Transverse colon (tissue), 4 donors: ENCODE measurements at places on chromosomes 1 and 21.

GRCh38 chr1:60245324-60245723 lies 171.8 kb upstream of the C1orf87 start:
- no peak for DNase-seq

DNA sequence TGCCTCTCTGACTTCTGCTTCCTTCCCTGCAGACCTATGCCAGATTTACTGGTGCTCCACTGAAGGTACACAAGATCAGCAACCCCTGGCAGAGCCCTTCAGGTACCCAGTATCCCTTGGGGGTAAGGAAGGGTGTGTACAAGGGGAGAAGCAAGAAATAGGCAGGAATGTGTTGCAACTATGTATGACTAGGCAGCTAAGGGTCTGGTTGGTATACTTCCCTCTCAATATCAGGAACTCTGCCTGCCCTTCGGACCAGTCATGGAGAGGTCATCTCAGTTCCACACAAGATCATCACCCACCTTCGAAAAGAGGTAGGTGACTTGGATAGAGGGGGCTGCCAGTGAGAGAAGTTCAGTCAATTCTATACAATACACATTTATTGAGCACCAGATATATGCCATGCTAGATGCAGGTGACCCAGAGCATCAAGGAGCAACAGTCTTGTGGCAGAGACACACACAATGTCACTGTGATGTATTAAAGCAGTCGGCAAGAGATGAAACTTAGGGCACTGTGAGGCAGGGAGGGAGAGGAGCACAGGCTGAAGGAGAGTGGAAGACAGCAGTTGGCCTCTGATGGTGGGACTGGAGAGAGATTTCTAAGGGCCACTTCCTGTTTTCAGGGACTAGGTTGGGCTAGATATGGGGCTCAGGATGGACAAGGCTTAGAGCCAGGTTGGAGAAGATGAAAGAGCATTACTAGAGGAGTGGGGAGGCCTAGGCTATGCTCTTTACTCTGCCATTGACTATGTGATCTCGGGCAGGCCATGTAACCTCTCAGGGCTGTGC lies 2.0 kb downstream of the MTX1 start:
- no peak for DNase-seq

DNA sequence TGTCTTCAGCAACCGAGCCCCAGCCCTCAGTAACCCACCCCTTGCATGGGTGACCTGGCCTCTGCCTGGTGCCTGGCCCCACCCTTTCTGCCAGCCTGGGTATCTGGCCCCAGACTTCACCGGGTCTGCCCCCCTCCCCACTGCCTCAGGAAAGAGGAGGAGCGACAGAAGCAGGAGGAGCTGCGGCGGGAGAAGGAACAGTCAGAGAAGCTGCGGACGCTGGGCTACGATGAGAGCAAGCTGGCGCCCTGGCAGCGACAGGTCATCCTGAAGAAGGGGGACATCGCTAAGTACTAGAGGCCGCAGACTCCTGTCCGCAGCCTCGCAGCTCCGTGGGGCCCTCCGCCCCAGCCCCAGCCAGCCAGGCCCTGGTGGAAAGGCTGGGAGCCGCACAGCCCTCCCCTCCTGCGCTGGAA lies 6.1 kb downstream of the TNFRSF25 start:
- no peak for DNase-seq

DNA sequence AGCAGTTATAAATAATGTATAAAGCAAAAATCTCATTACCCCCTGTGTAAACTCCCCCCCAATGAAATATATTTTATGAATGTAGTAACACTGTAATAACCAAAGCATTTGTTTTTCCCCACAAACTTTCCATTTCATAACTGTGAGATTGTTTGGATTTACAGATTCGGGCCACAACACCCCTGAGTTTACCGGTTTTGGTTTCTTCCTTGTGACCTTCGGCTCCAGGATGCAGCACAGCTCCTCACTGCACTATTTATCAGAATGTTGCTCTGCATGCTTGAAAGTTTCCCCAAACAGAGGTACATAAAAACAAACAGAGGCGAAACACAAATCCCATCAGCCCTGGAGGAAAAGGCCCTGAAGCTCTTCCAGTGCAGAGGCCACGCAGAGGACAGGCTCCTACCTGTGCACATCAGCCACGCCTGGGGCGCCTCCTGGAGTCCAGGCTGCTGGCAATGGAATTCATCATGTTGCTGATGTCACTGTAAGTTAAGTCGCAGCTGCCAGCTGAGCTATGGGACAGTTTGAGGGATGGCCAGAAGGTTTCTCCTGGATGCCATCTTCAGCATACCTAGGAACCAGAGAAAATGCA lies 122.0 kb downstream of the LMO4 start:
- DNase-seq, result peak; percentile 44

DNA sequence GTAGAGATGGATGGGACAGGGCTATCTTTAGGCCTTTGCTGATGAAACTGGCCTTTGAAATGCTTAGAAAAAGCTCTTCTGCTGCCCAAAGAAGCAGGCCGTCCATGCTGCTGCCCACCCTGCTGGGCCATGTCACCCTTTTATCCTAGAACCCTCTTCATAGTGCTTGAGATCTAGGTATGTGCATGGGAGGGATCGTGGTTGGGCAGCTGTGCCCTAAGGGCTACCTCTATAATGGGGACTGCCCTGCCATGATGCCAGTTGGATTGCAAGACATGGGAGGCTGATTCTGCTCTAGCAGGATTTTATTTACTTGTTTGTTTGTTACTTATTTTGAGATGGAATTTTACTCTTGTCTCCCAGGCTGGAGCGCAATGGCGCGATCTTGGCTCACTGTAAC lies 69.0 kb downstream of the HHAT start:
- DNase-seq, result no peak

DNA sequence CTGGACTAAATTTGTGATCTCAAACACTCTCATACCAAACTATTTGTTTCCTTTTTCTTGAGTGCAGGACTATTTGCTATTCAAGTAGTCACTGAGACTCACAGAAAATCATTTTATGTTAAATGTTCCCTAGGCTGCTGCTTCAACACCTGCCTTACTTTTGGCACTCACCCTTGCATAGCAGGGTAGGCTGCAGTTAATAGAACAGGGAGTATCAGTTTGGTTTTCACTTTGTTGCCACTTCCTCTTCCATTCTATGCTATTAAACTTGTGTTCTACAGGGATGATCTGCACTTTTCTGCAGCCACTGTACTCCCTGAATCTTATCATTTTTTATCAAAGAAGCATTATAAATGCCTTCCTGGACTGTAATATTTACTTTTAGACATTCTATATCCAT lies 148.7 kb upstream of the PRMT6 start:
- no peak for DNase-seq

GRCh38 chr1:176560681-176561080 lies 97.7 kb downstream of the PAPPA2 start:
- no peak for DNase-seq

GRCh38 chr1:2179283-2180013 lies 15.1 kb downstream of the FAAP20 start:
- no peak for DNase-seq

GRCh38 chr1:151924691-151925587 lies 15.6 kb upstream of the THEM4 start:
- no peak for DNase-seq

GRCh38 chr21:31780944-31781343 lies 49.0 kb upstream of the SCAF4 start:
- no peak for DNase-seq
